ENCODE measurements at places on chromosomes 5 and 9. TPM values are rescaled to one million over a fixed set of nuclear protein-coding genes. Genes with fewer than 3 reads are reported as not detected.

- no peak for DNase-seq
Measured at GRCh38 chr5:154390096-154390495, 55.7 kb upstream of the SAP30L start.

ACTBL2 gene
- total RNA-seq, result not detected

- DNase-seq, result no peak
Measured at GRCh38 chr5:154873791-154874331, 15.4 kb downstream of the CNOT8 start.

DNA sequence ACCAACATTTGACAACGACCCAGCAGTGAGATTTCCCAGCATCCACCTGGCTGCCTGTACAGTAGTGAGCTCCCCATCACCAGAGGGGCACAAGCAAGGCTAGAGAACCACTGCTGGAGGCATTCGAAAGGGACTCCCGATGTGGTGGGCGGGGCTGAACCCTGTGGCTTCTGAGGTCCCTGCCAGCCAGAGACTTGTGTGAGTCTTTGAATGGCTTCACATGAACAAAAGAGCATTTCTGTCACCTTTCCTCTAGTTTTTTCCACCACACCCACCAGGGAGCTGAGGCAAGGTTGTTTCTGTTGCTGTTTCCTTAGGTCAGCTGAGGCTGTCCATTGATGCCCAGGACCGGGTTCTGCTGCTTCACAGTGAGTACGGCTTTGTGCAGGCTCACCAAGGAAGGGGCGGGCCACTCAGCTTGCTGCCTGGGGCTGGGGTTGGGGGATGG is 15.7 kb downstream of the RGS3 start:
- no peak for DNase-seq

WNK2 gene
- total RNA-seq, result 37.2 TPM

DNA sequence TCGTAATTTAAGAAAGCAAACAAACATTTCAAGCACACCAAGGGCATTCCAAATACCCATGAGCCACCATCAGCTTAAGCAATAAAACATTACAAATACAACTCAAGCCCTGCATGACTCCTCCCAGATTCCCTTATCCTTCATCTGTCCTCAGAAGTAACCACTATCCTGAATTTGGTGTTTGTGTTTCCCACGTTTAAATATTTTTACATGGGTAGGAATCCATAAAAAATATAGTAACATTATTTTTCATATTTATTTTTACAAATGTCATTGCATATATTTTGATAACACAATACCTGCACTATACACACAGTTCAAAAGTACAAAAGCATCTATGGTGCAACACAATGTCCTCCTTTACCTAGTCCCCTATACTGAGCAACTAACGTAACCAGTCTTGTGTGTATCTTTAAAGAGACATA is 6.4 kb downstream of the PRKAA1 start:
- DNase-seq, result no peak

GRCh38 chr5:61332851-61333320 is 828 bp downstream of the ZSWIM6 start:
- DNase-seq, result peak; percentile 37

DNA sequence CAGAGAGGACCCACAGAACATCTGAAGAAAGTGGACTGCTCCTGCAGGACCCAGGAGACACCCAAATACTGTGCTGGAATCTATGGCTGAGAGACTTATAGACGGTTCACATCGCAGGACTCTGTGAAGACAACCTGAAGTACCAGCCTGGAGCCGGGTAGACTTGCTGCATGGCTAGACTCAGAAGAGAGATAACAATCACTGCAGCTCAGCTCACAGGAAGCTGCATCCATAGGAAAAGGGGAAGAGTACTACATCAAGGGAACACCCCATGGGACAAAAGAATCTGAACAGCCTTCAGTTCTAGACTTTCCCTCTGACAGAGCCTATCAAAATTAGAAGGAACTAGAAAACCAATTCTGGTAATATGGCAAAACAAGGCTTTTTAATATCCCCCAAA is 26.5 kb upstream of the TRIM36 start:
- DNase-seq, result no peak

ASS1 gene
- 166 TPM for total RNA-seq

PCDHGA3 gene
- 4.0 TPM for total RNA-seq

DNA sequence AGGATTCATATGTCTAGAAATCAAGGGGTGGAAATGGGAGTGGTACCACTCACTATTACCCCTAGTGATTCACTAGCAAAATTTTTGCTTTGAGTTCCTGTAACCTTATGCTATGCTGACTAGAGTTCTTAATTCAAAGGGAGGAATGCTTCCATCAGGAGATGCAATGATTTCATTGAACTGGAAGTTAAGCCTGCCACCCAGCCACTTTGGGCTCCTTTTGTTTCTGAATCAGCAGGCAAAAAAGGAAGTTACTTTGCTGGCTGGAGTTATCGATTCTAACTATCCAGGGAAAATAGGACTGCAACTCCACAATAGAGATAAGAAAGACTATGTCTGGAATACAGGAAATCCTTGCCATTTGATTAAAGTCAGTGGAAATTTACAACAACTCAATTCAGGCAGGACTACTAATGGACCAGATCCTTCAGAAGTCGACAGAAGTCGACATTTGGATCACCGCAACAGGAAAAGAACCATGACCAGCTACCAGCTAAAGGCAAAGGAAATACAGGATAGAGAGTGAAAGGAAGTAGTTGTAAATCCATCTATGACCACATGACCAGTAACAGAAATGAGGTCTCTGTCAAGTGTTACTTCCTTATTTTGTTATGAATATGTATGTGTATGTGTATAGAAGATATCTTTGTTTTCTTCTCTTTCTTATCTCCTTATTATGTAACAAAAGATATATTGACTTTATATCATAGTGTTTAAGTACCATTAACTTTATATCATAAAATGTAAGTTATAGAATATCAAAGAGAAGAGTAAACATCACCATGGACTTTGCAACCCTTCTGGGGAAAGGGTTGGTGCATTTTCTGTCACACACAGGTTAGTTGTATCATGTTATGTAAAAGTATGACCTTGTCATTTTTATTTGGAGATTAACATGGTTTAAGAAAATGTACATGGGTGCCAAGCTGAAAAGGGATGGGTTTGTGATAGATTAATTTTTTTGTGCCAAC is 198.7 kb upstream of the HAPLN1 start:
- no peak for DNase-seq

PCDHGA7 gene
- total RNA-seq, result 4.5 TPM

CEP72 gene
- 26.7 TPM for total RNA-seq

DNA sequence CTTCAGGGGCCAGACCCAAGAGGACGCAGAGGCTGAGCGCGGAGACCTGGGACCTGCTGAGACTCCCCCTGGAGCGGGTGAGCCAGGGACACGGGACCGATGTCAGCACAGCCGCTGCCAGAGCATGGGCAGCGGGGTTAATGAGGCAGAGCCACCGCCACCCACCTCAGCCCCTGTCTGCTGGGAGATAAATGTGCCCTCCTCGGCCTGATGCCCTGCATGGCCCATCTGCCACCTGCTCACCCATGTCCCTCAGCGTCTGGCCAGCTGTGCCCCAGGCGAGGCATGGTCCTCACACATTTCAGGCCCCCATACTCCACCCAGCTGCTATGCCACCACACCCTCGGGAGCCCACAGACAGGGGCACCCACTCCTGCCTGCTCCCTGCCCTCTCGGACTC is 14.9 kb downstream of the DNLZ start:
- DNase-seq, result no peak

DNA sequence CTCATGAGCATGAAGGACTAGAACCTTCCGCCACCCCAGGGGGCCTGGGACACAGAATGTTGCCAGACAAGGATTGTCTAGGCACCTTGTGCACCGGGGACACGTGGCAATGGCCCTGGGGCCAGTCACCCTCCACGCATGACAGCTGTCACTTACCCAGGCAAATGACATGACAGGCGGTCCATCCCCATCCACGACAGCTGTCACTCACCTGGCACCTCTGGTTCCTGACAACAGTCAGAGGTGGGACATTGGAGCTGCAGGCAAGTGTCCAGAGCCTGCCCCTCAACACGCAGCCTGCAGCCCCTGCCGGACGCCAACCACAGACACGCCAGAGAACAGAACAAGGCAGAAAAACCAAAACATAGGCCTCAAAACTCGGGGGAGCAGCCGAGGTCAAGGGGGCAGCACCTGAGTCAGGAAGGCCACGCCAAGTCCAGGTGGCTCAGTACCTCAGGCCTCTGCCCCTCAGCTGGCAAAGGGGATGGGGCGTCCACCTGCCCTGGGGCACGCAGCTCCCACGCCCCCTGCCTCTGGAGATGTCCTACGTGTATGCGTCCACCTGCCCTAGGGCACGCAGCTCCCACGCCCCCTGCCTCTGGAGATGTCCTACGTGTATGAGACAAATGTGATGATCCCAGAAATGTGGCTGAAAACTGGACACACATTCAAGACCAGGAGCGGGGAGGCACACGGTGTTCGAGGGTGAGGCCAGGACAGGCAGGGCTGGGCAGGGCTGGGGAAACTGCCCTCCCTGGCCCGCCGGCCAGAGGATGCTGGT is 14.5 kb downstream of the VAV2 start:
- no peak for DNase-seq

GRCh38 chr5:41967401-41967800 is 42.3 kb downstream of the FBXO4 start:
- no peak for DNase-seq

DNA sequence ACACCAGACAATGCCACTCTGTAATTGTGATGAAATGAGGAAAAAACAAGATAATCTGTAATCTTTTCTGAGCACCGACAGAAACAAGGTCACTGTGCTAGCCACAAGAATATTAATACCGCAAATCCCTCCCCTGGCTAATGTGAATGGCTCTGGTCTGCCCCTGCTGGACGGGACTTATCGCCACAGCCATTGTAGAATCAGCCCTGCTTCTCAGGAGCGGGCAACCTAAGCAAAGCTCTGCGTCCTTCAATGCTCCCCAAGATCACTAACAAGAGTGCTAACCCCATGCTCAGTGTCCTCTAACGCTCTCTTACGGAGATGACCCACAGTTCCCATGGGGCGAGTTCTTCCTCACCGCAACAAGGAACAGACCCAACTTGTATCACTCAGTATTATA is 42.7 kb downstream of the OR2V1 start:
- no peak for DNase-seq

CTNNA1 gene
- total RNA-seq, result 371 TPM

DNA sequence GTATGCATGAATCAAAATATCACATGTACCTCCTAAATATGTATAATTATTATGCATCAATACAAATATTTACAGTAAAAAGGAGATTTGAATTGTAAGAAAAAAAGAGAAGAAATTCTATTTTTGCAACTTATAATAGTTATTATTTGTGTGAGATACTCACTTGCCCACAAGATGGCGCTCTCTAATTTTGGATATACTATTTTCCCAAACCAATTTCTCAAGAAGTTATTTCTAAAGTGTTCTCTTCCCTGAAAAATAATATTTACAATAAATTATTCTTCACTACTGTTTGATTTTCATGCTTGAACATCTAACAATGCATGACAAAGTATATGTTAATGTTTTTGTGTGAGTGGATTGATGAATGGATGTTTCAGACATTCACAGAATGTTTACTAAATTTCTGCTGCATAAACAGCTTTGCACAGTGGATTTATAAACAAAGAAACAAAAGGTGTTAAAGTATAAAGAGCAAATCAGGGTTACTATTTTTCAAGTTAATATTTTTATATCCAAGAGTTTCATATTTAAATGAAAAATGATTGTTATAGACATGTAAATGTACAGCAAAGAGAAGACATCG is 503.4 kb downstream of the PDE4D start:
- DNase-seq, result no peak

DNA sequence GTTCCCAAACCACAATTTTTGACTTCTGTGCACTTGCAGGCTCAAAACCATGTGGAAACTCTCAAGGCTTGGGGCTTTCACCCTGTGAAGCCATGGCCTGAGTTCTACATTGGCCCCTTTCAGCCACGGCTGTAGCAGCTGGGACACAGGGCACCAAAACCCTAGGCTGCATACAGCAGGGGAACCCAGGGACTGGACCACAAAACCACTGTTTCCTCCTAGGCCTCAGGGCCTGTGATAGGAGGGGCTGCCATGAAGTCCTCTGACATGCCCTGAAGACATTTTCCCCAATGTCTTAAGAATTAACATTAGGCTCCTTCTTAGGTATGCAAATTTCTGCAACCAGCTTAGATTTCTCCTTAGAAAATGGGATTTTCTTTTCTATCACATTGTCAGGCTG is 312.1 kb upstream of the TUSC1 start:
- DNase-seq, result no peak

CLIC3 gene
- total RNA-seq, result 2.2 TPM

- DNase-seq, result no peak
Measured at GRCh38 chr9:90251316-90251715, 391.3 kb downstream of the DIRAS2 start.

OR1B1 gene
- not detected for total RNA-seq
